ENCODE measurements at places on chromosomes 5 and 9. TPM values are rescaled to one million over a fixed set of nuclear protein-coding genes. Genes with fewer than 3 reads are reported as not detected.

Gene FIBCD1
- 0.56 TPM for total RNA-seq

Gene LURAP1L
- total RNA-seq = 12.1 TPM

Gene ITGA2
- total RNA-seq = 24.0 TPM

Gene IFT74
- total RNA-seq = 6.5 TPM

Gene IL5
- not detected for total RNA-seq

Gene ARAP3
- 11.6 TPM for total RNA-seq

Gene RASEF
- total RNA-seq = 8.3 TPM

Gene OLFML2A
- total RNA-seq = 37.5 TPM

Gene SMARCA2
- 67.8 TPM for total RNA-seq

Gene PCDHA1
- total RNA-seq = 0.14 TPM

Gene SPATA31D4
- total RNA-seq = not detected

Gene NTRK2
- under 0.01 TPM for total RNA-seq

Gene GDNF
- not detected for total RNA-seq
